ENCODE measurements at places on chromosomes 6 and 20.

GRCh38 chr6:65350530-65350929 is 356.5 kb downstream of the EYS start:
- no peak for DNase-seq

DNA sequence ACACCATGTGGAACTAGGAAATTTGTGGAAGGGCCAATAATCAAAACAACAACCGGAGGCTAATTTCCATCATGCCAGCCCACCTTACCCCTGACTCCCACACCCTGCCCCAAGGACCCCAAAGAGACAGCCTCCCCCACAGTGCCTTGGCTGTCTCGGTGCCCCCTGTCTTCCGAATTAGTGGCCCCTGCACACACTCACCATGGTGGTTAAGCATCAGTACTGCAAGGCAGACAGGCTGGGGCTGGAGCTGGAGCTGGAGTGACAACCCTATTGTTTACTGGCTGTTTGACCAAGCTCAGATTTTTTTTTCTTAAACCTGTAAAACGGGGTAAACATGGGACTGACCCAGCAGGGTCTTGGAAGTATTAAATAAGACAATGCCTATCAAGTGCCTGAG is 238.0 kb downstream of the TFAP2C start:
- no peak for DNase-seq

DNA sequence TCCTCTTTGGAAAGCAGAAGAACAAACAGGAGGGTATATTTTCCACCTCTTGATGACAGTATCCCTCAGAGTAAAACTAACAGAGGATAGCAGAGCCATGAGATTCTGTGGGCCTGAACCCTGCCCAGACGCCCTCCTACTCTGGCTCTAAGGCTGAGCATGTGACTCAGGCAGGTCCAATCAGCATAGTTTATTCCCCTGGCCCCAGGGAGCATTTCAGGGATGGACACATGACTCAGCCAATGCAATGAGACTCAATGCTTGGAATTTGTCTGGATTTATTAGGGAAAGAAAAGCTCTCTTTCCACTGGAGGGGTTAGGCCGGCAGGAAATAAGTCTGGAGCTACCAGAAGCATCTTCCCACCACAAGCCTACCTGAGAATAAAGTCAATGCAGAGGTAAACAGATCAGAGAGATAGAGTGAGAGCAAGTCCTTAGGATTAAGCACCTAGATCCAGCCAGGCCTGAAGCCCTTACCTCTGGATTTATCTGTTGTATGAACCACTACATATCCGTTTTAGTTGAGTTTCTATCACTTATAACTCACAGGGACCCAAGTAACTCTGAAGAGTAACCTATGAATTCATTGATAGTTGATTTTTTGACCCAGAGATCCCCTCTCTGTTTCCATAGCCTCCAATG is 68.2 kb upstream of the EYA2 start:
- no peak for DNase-seq

GRCh38 chr20:3081641-3082040 is 2.9 kb downstream of the AVP start:
- DNase-seq, result no peak

All from CD4-positive, alpha-beta T cell (primary cell).